Ammon's horn (tissue), 1 donor: ENCODE measurements at places on chromosomes 11 and 22.

DNA sequence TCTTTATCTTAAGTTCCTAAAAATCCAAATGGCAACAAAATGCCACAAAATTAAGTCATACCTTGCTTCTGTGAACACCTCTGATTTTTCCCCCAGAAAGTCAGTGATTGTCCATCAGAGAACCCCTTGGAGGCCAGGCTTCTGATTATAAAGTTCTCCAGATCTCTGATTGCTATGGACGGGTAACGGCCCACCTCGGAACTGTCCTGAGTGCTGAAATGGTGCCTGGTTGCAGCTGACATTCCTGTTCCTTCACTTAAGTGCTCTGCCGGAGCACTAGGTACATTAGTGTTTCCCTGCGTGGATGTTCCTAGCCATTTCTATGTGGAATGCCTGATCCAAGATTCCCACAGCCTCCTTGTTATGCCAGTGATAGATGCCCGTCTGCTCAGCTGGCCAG, 85.0 kb downstream of the CHST1 start:
- no peak for DNase-seq

DNA sequence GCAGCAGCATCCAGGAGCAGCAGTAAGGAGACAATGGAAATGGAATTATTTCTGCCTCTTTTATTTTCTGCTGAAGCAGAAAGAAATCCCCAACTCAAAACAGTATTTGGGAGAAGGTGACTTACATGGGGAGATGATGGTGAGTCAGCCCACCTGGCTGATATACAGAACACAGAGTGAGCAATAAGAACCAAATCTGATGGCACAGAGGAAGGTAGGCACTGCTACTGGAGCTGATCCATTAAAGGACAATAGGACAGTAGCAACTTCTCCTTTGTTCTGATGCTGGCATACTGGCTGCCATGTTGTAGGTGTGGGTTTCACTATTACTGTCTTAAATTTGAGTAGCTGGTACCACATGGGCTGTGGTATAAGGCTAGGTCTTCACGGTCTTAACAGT, 45.2 kb downstream of the CLPB start:
- no peak for DNase-seq

DNA sequence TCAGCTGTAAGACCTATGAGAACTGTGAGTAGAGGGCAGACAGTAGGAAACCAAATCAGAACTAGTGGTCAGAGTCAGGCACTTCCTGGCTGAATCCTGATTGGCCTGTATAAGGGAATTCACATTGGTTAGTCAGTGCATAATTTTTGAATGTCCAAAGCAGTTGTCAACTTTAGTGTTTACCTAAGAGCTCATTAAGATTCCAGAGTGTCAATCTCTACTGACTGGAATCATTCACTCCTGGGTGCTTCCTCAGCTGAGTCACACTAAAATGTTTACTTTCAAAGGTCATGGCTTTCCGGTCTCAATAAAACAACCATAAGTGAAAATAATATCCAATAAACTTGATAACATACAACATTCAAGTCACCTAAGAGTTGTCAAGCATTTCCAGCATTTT, 306.1 kb downstream of the C11orf87 start:
- DNase-seq = no peak

DNA sequence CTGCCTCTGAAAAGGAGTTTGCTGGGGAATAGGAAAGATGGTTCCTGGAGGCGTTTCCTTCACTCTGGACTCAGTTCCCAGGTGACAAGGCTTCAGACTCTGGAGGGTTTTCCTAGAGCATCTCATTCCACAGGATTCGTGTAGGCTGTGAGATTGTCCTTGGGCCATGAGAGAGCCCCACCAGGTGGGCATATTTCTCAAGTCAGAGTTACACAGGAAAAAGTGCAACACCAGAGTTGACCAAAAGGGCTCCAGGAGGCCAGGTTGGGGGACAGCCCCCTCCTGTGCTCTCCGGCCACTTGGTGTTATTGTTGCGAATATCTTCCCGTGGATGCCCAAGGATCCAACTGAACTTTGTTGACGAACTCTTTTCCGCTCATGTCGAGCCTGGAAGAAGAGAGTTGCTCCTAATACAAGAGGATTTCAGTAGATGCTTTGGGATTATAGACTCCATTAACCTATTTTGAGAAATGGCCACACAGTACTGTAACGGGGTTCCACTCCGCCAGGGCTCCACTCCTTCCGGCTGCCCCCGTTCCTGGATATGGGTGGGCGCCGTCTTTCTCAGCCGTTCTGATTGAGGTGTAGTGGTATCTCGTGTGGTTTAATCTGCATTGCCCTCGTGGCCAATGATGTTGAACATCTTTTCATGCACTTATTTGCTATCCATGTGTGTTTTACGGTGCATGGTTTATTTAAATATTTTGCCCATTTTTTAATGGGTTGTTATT, 580.3 kb downstream of the BRD1 start:
- DNase-seq = no peak

DNA sequence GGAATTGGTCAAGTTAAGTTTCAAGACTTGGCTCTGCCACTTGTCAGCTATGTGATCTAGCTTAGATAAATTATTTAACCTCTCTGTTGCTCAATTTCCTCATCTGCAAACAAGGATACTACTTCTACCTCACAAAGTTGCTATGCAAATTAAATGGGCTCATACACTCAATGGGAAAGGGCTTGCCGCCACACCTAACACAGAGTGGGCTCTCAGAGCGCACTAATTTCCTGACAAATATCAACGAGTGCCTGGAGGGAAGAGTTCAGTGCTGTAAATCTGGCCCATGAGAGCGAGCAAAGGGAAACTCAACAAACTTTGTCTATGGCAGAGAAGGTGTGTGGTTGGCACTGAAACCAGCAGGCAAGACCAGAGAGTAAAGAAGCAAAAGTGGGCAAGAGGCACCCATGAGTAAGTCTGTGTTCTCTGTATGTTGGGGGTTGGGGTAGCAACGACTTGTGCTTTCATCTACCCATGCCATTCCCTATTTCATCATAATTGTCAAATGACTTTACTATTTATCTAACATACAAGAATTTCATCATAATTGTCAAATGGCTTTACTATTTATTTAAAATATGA, 60.7 kb upstream of the PHF21A start:
- DNase-seq = no peak

GRCh38 chr11:86938203-86938899, 16.8 kb downstream of the FZD4 start:
- DNase-seq = no peak

DNA sequence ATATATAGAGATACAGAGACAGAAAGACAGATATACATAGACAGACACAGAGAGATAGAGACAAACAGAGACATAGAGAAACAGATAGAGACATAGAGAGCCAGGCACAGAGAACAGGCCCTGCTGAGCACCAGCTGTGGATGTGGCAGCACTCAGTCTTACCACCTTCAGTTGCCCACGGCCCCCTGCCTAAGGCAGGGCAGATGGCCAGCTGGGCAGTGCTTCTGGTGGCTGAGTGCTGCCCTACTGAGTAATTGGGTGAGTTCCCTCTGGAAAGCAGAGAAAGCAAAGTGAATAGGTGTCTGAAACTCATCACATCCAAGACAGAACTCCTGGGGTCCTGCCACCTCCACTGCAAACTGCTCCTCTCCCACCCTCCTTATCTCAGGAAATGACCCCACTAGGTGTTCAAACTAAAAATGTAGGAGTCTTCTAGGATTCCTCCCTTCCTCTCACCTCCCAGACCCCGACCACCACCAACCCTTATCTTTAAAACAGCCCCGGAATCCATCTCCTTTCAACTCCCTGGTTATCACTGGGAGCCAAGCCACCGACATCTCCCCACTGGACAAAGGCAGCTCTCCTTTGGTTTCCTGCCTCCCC, 27.2 kb downstream of the SYN3 start:
- DNase-seq = no peak

DNA sequence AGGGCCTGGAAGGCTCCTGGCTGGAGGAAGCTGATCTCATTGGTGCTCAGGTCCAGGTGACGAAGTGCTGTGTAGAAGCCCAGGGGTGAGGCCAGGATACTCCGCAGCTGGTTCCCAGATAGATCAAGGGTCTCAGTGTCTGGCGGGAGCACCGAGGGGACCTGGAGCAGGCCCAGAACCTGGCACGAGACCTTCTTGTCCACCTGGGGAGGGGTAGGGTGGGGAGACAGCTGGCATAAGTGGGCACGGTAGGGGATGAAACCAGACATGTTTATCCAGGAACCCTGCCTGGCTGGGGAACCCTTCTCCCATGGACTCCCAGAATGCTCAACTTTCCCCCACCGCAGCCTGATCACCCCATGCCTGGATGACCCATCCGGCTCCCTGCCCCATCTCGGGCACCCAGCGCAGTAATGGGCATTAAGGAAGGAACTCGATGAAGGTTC, 9.2 kb downstream of the LRRC32 start:
- DNase-seq = no peak
